NCI-H2081 treated with DMSO at 0.1 percent for 48 hours (cell line): ENCODE measurements at places on chromosomes 16 and 17.
A peak's percentile ranks its signal among the peaks of the same experiment; 100 is the strongest.

DNA sequence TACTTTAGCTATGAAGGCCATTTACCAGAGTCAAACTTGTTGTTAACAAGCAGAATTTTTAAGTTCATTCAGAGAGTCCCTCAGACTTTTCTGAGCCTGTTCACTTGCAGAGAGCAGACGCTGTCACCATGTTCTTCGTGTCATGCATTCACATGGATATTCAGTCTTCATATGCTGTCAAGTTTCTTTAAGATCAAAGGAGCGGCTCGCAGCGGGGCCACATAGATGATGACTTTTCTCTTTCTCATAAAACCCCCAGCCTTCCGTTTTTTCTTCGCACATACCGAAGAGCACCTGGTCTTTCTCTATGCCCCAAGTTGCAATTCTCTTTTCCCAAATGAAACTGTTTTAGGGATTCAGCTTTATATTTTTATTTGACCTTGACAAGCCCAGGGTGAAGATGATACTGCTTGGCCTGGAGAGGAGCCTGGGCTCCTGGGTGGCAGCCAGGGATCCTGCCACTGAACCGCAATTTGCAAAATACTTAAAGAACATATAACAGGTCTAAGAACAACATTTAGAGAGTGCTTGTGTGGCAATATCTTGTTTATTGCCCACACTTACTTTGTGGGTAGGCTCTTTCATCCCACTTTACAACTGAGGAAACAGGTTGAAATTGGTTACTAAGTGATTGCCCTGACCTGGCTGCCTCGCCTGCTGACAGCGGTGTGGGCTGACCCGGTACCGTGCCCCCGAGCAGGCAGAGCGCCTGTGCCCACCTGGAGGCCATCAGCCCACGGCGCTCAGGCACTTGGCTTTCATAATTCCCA, 22.9 kb downstream of the SEC14L1 start:
- DNase-seq = no peak

- DNase-seq = no peak
Measured at GRCh38 chr16:53465606-53466280, 31.5 kb downstream of the RBL2 start.

DNA sequence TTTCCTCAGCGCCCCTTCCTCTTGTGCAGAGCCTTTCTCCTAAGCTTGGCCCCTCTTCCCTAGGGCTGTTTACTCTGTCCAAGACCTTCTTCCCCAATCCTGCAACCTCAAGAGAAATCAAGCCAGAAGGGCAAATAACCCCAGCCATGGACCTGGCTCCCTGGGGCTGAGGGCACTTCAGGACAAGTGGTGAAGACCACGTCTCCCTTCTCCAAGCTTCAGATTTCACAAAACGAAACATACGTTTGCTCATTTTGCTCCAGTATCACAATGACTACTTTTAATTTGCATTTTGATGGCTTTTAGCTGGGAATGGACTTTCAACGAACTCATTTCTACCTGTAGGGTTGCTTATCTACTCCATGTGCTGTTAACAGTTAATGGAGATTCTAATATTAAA, 139.8 kb upstream of the CACNG5 start:
- no peak for DNase-seq

- no peak for DNase-seq
Measured at GRCh38 chr17:79623786-79624717, 13.2 kb upstream of the RBFOX3 start.

DNA sequence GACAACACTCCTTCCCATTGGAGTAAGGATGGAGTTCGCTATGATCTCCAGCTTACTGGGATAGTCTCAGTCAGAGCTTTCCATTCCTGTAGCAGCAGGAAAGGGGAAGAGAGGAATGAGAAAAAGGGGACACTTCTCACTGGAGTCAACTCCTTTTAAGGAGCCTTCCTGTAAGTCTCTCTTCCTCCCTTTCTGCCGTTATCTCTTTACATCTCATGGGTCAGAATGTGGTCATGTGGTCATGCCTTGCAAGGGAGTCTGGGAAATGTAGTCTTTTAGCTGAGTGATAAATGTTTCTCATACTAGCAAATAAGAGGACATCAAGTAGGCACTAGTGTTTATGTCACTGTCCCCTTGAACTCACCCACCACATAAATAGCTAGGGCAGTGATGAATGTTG, 227.3 kb downstream of the HAPSTR1 start:
- no peak for DNase-seq

DNA sequence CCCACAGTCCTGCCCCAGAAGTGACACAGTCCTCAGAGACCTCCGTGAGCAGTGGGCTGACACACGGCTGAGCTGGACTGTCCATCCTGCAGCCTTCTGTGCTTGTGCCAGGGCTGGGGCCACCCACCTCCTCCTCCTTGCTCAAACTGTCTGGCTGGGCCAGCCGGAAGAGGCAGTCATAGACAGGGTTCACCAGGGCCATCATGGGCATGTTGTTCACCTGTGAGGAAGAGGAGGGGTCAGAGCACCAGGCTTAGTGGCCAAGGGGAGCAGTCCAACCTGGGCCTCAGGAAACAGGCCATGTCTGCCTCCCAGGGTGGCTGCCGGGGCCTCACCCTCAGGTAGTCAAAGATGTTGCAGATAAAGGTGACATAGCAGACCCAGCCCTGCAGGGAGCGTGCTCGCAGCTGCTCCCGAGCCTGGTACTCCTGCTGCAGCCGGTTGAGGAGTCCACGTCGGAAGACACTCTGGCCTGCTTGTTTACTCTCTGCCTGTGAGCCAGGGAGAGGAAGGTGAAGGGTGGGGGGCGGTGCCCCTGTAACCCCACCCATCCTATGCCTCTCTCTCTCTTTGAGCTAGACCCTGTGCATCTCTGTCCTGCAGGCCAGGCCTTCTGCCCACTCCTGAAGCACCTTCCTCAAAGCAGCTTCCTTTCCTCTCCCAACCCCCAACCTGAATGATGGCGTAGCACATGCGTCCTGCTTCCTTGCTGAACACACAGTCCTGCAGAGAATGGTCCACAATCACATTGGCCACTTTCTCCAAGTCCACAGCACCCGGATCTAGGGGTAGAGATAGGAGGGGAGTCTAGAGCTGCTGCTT, 3.4 kb downstream of the MIF4GD start:
- no peak for DNase-seq

- DNase-seq = peak; percentile 11
Measured at GRCh38 chr17:80866050-80866793, 125.4 kb upstream of the CHMP6 start.

- no peak for DNase-seq
Measured at GRCh38 chr17:31493656-31494155, 102.2 kb downstream of the RAB11FIP4 start.

GRCh38 chr17:75872434-75873351, 5.7 kb downstream of the TRIM47 start:
- no peak for DNase-seq

- no peak for DNase-seq
Measured at GRCh38 chr16:7355758-7356157, 23.1 kb downstream of the RBFOX1 start.

- no peak for DNase-seq
Measured at GRCh38 chr16:86031141-86031678, 132.2 kb downstream of the IRF8 start.

- no peak for DNase-seq
Measured at GRCh38 chr17:71460943-71461342, 659.9 kb upstream of the SOX9 start.

- no peak for DNase-seq
Measured at GRCh38 chr16:64292953-64293352, 828.9 kb downstream of the CDH11 start.

DNA sequence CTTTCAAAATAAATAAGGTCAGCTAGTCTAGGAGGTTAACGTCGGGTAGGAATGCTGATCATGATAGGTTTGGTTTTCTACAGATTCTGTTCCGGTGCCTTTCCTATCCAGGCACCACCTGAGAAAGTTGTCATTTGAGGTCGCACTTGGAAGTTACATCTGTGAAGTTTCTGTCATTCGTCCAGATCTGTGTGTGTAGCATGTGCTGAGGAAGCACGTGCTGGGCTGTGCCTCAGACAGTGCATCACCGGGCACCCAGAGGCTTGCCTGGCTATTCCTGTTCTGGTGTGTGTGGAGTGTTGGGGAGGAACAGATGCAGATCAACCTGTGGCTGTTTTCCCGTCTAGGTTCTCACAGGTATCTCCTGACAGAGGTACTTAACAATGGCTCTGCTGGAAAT, 42.6 kb downstream of the DNAJA2 start:
- no peak for DNase-seq

DNA sequence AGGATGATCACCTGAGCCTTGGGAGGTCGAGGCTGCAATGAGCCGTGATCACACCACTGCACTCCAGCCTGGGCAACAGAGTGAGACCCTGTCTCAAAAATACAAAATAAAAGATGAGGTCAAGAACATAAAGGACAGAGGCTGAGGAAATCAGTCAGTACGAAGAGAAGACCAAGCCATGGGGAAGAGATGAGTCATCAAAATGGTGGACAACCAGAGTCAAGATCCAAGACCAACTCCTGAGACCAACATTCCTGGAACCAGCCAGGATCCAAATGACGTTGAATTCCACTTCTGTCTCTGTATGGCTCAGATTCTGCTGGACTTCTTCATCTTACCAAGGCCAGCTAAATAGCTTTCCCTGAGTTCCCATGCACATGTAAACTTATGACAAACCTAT, 44.8 kb upstream of the NOG start:
- DNase-seq = no peak

DNA sequence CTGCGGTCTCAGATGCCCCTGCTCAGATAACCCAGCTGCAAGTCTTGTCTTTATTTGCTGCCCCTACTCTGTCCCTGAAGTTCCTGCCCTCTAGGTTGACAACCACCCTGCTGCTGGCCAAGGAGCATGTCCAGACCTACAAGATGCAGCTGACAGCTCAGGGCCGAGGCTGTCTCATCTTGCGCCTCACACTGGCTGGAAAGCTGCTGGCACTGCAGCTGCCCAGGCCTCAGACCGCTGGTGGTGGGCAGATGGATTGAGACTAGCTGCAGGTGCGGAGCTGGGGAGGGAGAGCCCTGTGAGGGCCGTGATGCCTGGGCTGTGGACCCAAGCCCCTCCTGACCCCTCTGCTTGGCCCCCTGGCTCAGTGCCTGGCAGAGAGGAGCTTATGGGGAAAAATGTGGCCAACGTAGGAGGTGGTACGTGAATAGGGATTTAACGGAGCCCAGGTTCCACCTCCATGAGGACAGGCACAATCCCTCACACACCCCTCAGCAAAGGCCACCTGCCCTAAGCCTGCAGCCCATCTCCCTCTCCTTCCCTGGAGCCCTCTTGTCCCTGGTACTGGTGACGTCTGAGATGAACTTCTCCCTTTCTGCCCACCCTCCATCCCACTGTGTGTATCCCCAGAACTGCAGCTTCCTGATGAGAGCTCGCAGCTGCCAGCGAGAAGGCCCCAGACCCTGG, 8.3 kb upstream of the GALK1 start:
- DNase-seq = no peak

- DNase-seq = no peak
Measured at GRCh38 chr16:69017036-69017783, 88.2 kb upstream of the HAS3 start.

GRCh38 chr16:4409081-4409932, 7.1 kb downstream of the CORO7 start:
- DNase-seq = no peak

DNA sequence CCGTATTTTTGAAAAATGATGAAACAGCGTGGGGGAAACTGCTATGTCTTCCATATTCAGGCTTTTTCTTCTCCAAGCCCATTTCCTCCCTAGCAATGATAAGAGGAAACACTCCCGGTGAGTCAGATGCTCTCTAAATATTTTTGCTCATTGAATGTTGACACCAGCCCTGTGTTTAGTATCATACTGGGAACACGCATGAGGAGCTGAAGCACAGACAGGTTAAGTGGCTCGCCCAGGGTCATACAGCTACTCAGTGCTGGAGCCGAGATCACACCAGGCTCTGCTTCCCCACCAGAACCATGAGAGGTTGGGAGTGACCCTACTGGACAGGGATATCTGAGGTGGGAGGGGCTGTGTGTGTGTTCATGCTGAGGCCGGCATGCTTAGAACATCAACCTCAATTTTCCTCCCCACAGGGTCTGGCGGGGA, 37.8 kb upstream of the ADGRG1 start:
- DNase-seq = no peak

DNA sequence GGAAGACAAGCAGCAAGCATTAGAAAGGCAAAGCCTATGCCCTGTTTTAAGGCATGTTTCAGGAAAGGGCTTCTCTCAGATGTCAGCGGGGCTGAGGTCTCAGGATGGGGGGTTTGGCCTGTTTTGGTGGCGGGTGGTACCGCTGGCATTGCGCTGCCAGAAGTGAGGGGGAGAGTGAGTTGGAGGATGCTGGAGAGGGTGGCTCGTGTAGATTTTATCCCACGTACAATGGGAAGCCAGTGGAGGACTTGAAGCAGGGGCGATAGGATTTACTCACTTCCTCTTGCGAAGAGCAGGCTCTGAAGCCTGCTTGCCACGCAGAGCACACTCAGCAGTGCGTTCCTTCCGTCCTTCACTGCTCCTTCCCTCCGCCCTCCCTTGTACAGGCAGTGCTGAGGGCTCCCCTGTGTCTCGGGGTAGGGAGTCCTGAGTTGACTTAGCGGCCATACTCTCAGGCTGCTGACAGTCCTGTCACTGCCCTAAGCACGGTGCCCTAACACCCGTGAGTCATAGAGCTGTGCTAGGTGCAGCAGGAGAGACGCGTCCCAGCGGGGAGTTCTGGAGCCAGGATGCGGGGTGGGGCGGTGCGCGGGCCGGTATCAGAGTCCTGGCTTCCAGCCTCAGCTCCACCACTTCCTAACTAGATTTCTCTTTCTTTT, 113.1 kb downstream of the SNX29 start:
- DNase-seq = no peak

- DNase-seq = no peak
Measured at GRCh38 chr16:30782486-30783279, 4.3 kb downstream of the ZNF629 start.

DNA sequence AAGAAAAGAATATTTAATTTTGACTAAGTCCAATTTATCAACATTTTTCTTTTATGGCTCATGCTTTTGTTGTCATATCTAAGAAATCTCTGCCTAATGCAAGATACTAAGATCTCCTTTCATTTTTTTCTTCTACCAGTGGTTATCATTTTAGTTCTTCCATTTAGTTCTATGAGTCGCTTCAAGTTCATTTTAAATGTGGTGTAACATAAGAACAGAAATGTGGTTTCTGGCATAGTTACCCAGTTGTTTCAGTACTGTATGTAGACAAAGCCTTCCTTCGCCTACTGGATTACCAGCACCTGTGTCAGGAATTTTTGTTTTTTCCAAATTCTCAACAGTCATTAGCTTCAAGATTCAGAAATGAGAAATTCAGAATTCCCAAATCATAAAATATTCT, 175.7 kb downstream of the PARN start:
- no peak for DNase-seq

GRCh38 chr16:49684696-49685095, 171.2 kb downstream of the ZNF423 start:
- no peak for DNase-seq

GRCh38 chr17:41413982-41414381, 10.4 kb downstream of the KRT37 start:
- DNase-seq = no peak

- no peak for DNase-seq
Measured at GRCh38 chr16:79261481-79261940, 339.0 kb downstream of the MAF start.

DNA sequence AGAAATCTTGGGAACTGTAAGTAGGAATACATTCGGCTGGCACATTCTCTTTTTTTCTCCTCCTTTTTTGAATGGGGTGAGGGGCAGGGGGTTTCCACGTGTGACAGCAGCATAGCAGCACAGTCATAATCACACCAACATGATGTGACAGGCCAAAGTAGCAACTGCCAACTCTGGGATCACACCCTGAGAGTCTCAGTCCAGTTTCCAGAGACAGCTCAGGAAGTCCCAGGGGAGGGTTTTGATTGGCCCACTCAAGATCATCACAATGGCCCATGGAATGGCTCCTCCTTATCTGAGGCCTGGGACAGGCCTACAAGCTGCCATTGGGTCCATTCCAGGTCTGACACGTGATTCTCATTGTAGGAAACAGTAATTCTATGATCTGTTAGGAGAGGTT, 207.1 kb upstream of the ASIC2 start:
- no peak for DNase-seq
